ENCODE measurements at places on chromosomes 5 and 9.

- no peak for DNase-seq
These were observed 13.5 kb upstream of the WDR38 start for GRCh38 chr9:124839612-124840299.

GRCh38 chr9:79883073-79883645 lies 311.4 kb downstream of the TLE4 start:
- DNase-seq = no peak

GRCh38 chr5:103424453-103425205 lies 138.0 kb downstream of the NUDT12 start:
- peak; percentile 51 for DNase-seq

DNA sequence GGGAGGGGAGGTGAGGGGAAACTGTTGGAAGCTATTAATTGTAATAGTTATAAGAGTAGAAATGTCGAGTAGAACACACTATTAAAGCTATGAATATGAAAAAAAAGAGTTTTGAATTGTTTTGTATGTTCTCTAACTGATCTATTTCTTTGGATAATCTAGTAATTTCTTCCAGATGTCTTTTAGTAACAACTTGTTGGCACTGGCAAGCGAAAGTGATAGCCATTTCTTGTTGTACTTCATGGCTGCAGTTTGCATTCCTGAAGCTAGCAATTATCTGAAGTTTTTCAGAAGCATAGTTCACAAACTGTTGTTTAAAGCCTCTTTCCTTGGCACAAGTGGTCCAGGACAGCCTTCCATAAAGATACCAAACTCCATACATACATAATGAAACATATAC lies 49.4 kb upstream of the SPATA31C2 start:
- DNase-seq = no peak

DNA sequence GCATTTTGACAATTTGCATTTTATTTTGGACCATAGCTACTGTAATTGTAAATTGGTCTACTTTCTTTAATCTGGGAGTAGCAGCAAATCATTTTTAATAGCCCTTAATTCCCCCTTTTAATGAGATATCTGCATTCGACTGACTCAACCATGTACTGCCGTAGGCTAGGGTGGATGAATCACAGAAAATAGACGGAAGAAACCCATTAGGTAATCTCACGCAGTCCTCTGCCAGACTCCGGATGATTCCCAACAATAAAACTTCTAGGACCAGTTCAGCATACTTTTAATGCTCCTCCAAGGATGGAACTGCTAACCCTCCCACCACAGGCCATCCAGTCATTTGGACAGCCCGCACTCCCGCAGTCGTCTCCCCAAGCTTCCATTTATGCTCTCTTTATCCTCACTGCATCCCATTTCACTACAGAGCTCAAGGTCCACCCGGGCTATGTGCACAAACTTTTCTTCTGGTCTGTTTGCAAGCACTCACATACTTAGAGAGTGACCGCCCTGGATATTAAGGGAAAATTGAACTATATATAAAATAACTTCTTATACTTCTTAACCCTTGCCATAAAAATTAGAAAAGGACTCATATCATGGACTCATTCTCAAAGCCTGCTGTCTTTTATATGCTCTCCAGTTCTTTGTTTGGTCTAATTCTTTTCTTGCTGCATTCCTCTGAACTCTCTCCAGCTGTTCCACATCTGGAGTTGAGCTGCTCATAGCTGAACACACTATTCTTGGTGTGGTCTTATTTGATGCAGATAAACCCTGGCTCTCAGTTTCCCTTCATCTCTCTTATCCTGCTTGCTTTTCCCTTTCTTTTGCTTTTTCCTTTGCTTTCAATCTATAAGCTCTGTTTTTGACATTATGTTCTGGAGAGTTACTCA lies 326.6 kb downstream of the ARL15 start:
- DNase-seq = peak; percentile 35

DNA sequence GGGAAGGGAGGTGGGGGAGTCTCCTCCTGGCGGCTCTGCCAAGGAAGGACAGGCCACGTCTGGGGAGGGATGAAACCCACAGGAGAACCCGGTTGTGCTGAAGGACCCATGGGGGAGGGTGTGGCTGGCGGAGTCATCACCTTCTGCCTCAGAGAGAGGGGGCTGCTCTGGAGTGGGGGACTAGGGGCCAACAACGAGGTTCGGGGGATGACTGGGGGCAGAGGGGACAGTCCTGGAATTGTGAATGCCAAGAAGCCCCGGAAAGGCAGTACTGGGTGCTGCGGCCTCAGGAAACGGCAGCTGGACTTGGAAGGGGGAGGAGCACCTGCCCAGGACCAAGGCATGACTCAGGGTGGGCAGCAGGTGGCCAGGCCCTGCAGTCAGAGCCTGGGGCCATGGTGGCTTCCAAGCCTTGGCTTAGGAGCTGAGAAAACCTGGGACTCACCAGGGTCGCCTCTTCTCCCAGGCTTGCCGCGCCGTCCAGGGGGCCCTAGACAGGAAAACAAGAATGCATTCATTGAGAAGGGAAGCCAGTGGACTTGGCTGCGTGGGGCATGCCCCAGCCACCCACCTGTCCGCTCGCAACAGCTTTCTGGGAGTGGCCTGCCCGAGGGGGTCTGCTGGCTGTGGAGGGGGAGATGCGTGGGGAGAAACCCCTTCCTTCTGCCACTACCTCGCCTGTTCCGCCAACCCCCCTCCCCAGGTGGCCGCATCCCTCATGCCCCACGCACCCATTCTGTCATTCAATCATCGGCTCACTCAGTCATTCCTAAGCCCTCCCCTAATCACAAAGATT lies 74.0 kb upstream of the PHYKPL start:
- no peak for DNase-seq

- DNase-seq = no peak
These were observed 47.8 kb downstream of the C9orf57 start for GRCh38 chr9:72012646-72013045.

- no peak for DNase-seq
These were observed 178.9 kb downstream of the XRCC4 start for GRCh38 chr5:83256091-83256780.

DNA sequence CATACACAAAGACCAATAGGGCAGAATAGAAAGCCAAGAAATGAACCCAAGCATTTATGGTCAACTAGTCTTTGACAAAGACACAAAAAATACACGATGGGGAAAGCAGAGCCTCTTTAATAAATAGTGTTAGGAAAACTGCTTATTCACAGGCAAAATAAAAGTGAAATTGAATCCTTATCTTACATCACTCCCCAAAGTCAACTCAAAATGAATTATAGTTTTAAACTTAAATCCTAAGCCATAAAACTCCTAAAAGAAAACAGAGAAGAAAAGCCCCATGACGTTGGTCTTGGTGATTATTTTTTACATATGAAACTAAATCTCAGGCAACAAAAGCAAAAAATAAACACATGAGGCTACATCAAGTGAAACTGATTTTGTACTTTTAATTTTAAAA lies 46.8 kb downstream of the CHSY3 start:
- DNase-seq = no peak

- no peak for DNase-seq
These were observed 1188.9 kb upstream of the C9orf72 start for GRCh38 chr9:28762167-28762566.

- no peak for DNase-seq
These were observed 120.7 kb upstream of the RAI14 start for GRCh38 chr5:34535433-34535832.

DNA sequence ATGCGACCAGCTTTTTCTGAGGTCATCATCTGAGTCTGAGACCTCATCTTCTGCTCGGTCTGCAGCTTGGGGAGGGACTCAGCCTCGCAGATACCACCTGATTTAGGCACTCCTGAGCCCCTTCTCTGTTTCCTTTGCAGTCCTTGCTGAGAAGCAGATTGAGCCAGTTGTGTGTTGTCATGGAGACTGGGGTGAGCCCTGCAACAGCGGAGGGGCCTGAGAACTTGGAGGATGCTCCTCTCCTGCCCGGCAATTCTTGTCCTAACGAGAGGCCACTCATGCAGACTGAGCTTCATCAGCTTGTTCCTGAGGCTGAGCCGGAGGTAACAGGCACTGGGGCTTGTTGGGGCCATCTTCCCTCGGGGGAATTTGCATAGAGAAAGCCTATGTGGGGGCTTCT lies 19.2 kb downstream of the TEX53 start:
- no peak for DNase-seq

- peak; percentile 70 for DNase-seq
These were observed 101.7 kb upstream of the FCN2 start for GRCh38 chr9:134778841-134779411.

DNA sequence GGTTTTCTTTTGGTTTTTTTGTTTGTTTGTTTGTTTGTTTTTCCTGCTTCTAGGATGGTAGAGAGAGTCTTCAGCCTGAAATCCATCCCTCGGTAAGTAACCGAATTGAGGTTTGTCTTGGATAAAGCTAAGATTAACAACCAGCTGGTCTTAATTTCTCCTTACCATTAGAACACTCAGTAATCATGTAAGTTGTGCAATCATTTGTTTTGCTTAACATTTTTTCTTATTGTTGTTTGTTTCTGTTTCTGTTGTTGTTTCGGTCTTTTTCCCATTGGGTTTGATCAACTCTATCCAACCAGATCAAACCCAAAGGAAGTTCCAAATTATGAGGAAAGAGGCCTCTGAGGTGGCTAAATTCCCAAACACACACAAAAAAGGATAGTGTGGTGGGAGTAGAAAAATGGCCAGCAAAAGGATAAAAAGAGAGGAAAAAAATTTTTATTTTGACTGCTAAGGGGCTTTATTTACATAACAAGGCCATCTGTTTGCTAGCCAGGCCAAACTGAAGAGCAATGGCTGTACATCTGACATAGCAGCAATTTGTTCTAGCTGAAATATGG lies 49.6 kb upstream of the ANKRD31 start:
- DNase-seq = peak; percentile 45

DNA sequence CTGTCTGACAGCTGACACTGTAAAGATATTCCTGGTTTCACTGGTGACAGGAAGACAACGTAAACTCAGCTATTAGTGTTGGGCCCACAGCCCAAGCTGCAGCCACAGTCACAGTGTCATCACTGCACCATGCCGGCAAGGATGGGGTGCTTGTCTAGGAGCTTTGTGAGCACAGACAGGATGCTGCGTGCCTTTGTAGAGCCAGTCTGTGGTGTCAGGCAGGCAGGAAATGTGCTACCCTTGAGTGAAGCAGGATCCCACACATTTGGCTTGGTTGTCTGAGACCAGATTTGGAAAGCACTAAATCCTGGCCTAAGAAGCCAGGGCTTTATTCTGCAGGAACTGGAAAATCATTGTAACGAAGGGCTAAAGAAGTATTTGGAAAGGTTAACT lies 121.6 kb upstream of the ADAMTS16 start:
- peak; percentile 32 for DNase-seq

- DNase-seq = peak; percentile 22
These were observed 722 bp downstream of the TBC1D9B start for GRCh38 chr5:179906795-179907555.

DNA sequence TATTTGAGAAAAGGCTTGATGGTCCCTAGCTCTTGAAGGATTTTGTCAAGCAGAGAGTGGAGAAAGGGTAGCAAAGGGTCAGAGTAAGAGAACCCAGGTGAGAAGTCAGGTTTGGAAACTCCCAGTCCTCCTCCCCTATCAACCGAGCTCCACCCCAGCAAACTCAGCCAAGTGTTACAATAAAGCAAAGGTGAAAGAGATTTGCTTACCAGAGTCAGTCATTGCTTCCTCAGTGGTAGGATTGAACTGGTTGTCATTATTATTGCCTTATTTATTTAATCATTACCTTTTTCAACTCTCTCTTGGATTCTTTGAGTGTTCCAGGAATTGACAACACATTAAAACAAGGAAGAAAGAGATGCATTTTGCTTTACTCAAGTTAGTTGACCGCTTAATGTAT lies 80.5 kb downstream of the RFK start:
- no peak for DNase-seq

DNA sequence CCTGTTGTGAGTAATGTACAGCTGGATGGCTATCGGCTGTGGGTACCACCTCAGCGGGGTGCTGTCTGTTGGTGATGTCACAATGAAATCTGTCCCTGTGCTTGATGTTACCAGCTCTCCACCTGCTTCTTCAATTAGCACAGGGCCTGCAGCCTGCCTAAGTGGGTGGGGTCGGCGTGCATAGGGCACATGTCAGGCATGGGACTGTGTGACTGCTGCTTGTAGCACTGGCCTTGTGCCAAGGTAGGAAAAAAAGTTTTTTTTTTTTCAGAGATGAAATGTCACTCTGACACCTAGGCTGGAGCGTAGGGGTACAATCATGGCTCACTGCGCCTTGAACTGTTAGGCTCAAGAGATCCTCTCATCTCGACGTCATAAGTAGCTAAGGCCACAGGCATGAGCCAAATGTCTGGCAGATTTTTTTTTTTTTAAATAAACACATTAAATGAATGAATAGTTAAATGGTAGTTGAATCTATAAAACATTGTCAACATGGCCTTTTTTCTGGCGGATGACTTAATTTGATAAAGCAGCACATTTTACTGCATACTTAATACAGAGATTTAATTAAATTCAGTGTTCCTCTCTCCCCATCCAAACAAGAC lies 222.5 kb downstream of the NXNL2 start:
- DNase-seq = no peak

- peak; percentile 78 for DNase-seq
These were observed 256.1 kb downstream of the NR3C1 start for GRCh38 chr5:143147383-143147782.

- no peak for DNase-seq
These were observed 201.0 kb downstream of the EFNA5 start for GRCh38 chr5:107469485-107470294.

DNA sequence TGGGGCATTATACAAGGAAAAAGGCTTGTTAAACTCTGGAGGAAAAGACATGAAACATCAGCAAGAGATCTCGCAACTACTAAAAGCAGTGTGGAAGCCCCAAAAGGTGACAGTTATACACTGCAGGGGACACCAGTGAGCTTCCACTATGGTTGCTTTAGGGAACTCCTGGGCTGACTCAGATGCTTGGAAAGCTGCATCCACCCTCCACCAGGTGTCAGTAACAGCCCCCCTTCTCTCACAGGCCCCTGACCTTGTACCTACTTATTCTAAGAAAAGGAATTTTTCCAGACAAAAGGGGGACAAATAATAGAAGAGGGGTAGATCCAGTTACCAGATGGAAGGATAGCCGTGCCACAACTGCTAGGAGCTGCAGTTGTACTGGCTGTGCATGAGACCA lies 154.4 kb upstream of the COX7C start:
- no peak for DNase-seq

DNA sequence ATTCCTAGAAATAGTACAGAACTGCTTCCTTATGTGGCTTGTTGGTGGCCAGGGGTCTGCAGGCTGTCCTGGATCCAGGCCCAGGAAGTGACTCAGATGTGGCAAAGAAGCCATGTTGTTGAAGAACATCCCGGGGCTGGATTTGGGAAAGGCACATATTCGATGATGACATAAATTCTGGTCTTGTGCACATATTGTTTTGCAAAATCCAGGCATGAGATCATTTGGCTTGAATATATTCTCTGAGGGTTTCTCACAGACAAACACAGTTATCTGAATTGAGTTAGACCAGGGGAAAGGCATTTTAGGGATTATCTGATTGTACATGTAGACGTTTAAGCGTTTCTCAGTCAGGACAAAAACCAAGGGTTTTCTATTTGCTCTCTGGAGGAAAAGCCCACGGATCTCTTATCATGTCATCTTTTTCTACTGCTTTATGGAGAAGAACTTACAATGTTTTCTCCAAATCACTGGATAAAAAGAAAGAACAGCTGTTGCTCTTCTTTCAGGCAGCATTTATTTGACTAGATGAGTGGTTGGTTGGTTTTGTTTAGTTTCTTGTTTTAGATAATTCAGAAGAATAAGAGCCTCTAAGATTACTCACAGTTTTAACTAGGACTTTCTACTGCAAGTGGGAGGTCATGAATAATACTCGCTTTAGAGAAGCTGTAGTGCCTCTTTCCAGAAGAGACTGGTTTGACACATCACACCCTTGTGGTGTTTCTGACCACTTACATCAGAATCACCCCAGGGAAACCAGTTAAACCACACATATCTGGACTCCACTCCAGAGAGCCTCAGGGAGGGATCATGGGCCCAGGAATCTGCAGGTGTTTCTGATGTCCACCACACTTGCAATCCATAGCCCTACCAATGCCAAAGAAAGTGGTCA lies 29.5 kb upstream of the LHFPL2 start:
- DNase-seq = peak; percentile 92
